ENCODE measurements at places on chromosomes 2 and 18.

DNA sequence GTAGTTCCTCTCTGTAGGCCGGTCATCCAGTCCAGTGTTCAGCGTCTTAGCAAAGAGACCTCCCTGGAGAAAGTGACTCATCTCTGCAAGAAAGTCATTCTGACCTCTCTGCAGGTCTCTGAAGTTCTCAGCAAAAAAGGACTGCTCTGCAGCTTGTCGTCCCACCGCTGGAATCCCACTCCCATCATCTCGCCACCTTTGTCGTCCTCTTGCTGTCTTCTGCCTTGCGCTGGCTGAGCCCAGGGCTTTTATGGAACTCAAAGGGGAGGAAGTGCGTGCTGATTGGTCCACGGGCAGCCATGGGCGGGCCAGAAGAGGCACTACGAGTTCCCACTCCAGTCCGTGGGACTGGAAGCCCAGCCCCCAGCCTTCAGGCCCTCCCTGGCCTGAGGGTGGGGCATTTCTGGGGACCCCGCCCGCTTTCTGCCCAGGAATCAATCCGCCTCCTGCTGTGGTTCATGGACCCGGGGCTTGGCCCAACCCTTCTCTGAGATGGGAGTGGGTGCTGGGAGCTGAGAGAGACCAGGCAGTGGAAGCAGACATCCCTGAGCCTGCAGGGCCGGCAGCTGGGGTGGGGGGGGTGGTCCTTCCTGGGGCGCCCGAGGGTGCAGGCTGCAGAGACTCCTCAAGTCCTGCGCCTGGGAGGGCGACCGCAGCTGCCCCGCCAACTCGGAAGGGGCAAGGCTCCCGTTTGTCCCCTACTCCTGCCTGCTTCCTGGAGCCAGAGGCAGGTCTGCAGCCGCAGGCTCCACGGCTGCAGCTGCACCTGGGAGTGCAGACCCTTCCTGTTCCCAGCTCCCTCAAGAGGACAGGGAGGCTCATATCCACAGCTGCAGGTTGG lies 660.7 kb upstream of the RAB6C start:
- DNase-seq: no peak

GRCh38 chr2:163778045-163778781 lies 42.4 kb upstream of the FIGN start:
- no peak for DNase-seq

GRCh38 chr2:154437104-154437503 lies 261.4 kb upstream of the KCNJ3 start:
- DNase-seq: no peak

DNA sequence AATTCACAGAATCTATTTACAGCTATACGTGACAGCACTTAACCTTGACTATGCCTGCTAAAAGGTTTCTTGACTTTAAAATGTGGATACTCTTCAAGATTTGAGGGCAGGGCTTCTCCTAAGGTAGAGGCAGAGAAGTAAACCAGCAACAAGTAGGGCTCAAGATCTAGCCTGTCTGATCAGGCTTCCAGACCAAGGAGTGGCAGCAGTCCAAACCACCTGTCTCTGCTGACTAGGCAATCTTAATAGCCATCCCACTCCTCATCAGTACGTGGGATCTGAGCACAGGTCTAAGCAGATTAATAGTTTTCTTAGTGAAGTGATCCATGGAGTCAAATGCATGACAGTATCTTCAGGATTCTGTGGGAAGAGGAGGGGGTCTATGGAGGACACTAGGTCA lies 100.4 kb downstream of the GPD2 start:
- DNase-seq: no peak

DNA sequence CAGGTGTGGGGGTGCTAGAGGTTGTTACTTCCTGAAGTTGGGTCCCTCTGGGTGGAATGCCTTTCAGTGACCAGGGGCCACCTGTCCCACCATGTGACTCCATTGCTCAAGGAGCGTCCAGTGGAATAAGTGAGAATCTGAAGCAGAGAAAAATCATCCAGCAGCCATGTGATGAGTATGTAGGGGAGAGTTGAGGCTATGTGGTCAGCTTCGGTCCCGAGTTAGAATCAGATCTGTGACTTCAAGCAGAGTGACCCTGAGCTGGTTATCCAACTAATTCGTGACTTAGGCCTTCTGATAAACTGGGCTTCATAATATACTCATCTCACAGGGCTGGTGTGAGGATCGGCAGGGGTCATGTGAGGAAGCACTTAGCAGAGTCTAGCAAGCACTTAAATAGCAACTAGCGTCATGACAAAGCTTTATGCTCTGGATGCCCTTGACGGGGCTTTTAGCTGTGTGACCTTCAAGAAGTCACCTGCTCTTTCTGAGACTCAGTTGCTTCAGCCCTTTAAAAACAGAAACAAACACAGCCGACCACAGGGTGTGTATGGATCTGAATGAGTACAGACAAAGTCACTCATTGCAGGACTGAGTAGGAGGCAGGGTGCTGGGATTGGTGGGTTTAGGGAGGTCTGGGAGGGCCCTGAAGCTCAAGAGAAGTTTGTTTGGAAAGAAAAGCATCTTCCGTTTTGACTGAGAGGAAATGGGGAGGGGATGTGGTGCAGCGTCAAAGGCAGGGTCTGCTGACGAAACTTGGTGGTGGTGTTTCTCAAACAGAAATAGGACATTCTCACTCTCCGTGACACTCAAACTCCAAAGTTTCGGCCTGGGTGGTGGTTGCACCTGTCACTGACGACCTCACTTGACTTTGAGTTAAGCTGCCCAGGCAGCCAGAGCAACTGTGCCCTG lies 264.0 kb upstream of the CXCR4 start:
- peak; percentile 57 for DNase-seq

- no peak for DNase-seq
These were observed 11.4 kb upstream of the PROKR1 start for GRCh38 chr2:68632021-68632420.

- DNase-seq: no peak
These were observed 49.8 kb downstream of the E2F6 start for GRCh38 chr2:11416186-11416585.

- DNase-seq: no peak
These were observed 135.1 kb downstream of the GFPT1 start for GRCh38 chr2:69251943-69252342.

DNA sequence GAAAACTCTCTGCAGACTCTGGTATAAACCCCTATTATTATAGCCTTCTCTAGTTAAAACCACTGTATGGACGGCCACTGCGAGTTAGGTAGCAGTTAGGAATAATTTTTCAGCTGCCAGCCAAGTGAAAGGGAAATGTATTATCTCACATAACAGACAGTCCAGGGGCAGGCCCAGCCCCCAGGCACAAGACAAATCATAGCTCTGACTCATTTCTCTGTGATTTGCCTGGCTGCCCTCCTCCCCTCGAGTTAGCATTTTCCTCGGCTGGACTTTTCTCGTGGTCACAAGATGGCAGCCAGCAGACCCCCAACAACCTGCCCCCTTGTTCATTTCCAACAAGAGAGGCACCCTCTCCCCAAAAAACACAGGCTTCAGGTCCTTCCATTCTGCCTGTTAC lies 10.5 kb downstream of the VIT start:
- no peak for DNase-seq

- DNase-seq: no peak
These were observed 186.1 kb upstream of the STON1 start for GRCh38 chr2:48343571-48344440.

- peak; percentile 72 for DNase-seq
These were observed 65.8 kb downstream of the RBMS1 start for GRCh38 chr2:160427629-160428404.

GRCh38 chr2:240231838-240232244 lies 91.4 kb upstream of the OTOS start:
- DNase-seq: no peak

GRCh38 chr2:224572338-224572737 lies 12.8 kb downstream of the CUL3 start:
- no peak for DNase-seq

GRCh38 chr2:206556357-206556949 lies 85.8 kb upstream of the FAM237A start:
- DNase-seq: peak; percentile 52
